Tibial nerve (tissue), 4 donors: ENCODE measurements at places on chromosomes 2 and 18. TPM values are rescaled to one million over a fixed set of nuclear protein-coding genes. Genes with fewer than 3 reads are reported as not detected.

HMSD gene
- not detected for total RNA-seq

STPG4 gene
- 2.6 TPM for total RNA-seq

SP140L gene
- total RNA-seq, result 11.6 TPM

FAP gene
- total RNA-seq, result 12.0 TPM

DNA sequence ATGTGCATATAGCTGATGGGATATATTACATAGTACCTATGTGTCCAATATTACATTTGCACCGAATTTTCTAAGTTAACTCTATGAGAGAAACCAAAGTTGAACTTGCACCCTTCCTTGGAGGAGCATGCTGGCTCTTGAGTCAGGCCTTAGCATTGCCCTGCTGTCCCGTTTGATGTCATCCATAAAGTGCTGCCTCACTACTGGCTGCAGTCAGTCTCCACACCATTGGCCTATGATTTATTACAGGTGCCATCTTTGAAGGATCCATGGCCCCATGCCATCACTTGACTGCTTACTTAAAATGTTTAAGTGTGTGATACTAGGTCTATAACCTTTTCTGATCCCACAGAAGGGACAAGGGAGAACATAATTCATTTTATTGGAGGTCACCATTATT is 249.3 kb upstream of the RBBP8 start:
- DNase-seq, result no peak

DNA sequence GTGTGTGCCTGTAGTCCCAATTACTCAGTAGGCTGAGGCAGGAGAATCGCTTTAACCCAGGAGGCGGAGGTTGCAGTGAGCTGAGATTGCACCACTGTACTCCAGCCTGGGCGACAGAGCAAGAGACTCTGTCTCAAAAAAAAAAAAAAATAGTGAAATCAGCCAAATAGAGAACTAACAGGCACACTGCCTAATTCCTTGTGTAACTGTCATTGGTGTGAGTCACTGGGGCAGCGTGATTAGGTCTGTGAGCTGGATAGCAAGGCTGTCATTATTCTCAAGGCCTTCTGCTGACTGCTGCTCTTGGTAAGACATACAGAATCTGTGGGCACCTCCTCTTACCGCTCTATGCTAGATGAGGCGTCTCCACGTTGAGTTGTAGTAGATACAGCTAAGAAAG is 270.3 kb downstream of the NEDD4L start:
- peak; percentile 32 for DNase-seq

DNA sequence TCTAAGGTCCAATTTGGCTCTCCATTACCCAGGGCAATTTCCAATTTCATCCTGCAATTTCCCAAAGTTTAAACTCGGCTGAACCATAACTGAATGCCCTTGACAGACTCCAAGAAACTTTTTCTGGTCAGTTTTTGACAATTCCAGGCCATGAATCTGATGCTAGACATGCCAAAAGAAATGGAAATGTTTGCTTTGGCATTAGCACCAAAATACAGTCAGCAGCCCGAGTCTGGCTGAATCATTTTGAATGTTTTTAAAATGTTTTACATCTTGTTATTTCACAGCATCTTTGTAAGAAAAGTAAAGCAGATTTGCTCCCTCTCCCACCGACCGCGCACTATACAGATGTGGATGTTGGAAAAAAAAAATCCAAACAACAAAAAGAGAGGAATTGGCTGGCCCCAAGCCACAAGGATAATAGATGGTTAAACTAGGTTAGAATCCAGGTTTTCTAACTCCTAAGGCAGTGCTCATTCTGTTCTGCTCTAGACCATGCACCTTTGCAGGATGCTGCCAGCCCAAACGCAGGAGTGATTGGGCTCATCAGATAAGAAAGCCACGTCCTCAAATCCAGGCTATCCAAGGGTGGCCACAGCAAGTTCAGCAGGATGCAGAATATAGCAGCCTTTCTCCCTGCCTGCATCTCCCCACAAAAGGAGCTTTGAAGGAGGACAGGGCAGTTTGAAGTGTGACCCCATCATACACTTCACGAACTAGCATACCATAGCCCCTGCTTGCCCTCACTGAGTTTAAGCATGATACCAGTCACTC is 167.5 kb downstream of the ALK start:
- no peak for DNase-seq

DNA sequence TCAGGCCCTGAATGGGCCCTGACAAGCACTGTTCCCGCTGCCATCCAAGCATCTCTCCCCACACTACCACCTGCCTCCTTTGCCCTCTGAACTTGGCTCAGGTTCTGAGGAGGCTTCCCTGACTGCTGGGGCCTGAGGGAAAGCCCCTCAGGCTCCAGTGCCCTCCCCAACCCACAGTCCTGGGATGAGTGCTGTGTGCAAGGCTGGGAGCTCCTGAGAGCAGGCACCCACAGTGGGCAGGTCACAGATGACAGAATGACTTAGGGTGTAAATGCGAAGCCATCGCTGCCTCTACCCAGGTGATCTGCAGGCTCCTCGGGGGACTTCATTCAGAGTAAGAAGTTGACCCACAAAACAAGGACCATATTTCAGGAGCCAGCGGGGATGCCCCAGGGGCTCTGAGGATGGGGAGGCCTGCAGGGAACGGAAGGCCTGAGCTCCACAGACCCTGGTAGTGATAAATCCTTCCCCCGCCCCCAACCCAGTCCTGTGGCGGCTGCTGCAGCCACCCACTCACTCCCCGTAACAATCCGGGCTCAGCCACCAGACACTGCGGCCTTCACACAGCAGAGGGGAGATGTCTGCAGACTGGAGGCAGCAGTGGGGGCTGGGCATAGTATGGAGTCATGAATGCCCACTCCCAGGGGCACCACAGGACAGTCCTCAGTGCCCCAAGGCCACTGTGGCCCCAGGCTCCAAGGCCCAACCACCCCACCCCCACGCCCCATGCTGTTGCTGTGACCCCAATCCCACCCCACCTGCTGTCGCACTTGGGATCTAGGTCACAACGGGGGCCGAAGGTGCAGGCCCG is 8.9 kb downstream of the BIN1 start:
- DNase-seq, result no peak
